ENCODE measurements at places on chromosomes 13 and 19. TPM values are rescaled to one million over a fixed set of nuclear protein-coding genes. Genes with fewer than 3 reads are reported as not detected.

DNA sequence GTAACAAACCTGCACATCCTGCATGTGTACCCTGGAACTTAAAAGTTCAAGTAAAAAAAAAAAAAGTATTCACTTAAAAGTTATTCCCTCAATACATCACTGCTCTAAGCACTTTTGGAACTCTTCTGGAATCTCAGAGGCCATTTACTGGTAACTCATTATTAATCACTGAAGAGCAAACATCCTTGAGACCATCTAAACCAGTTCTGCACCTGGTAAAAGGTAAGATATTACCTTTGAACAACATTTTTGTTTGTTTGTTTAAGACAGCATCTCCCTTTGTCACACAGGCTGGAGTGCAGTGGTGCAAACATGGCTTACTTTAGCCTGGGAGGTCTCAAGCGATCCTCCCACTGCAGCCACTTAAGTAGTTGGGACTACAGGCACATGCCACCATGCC, 16.7 kb downstream of the UGGT2 start:
- H3K27ac ChIP-seq, result no peak overlapping the region
- peaks cover 1% of the 10 kb centered on the region for H3K4me1 ChIP-seq
- no peaks in the 10 kb centered on the region for H3K27me3 ChIP-seq

- no peak overlapping the region for H3K27ac ChIP-seq
- H3K36me3 ChIP-seq, result peaks cover 3% of the 10 kb centered on the region
- peaks cover 66% of the 10 kb centered on the region for H3K4me1 ChIP-seq
- peak; percentile 91 for DNase-seq
- H3K4me3 ChIP-seq, result peak overlapping the region; percentile 85
Observed at GRCh38 chr19:42281146-42281826, 12.2 kb downstream of the CIC start.

GRCh38 chr19:47093841-47094240, 19.7 kb downstream of the ZC3H4 start:
- DNase-seq, result no peak
- peaks cover 22% of the 10 kb centered on the region for H3K36me3 ChIP-seq
- H3K27ac ChIP-seq, result peak overlapping the region; percentile 71
- H3K4me1 ChIP-seq, result peaks cover 28% of the 10 kb centered on the region
- no peak overlapping the region for H3K4me3 ChIP-seq

ZNF555 gene
- total RNA-seq, result 5.9 TPM

Measured in osteocyte (in vitro differentiated cells).